ENCODE measurements at places on chromosomes 3 and 15.

DNA sequence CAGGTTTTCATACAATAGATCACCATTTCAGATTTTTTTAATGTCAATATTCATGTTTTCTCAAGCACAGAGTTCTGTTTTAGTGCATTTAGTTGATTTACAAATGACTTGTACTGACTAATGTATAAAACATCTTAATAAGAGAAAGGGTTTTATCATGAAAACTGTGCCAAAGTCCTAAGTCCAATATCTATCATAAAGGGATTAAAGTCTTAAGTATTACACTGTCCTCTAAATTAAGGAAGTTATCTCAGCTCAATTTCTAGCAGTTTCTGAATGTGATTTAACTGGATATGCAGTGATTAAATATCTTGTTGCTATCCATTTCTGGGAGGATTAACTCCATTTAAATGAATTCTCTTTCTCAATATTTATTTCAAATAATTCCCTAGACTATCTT lies 381.1 kb upstream of the CNTN4 start:
- no peak for DNase-seq

GRCh38 chr3:73622091-73622805 lies 2.5 kb downstream of the PDZRN3 start:
- DNase-seq = peak; percentile 88

DNA sequence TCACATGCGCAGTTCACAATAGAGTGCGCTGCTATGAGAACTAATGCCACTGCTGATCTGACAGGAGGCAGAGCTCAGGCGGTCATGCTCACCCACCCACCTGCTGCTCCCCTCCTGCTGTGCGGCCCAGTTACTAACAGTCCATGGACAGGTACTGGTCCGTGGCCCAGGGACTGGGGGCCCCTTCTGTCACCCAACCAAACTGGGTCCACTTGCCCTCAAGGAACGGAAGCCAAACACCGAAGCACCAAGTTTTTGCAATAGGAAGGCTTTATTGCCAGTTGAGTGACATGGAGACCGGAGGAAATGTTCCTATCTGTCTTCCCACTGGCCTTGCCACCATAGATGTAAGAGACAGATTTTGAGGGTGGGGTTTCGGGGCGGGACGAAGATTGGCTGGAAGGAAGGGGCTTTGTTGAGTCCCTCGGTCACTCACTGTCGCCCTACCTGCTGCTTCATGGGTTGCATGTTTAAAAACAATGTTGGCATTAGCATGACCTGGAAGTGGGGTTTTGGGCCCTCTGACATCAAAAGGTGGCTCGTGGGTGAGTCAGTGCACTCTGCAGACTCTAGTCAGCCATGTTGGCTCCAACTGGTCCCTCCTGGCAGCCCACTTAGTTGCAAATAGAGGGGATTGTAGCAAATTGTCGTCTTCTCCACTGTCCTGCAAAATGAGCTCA lies 141.0 kb downstream of the TJP1 start:
- no peak for DNase-seq

GRCh38 chr15:38997841-38998240 lies 433.2 kb upstream of the RASGRP1 start:
- no peak for DNase-seq

- no peak for DNase-seq
Observed at GRCh38 chr15:43253431-43254403, 13.0 kb downstream of the TGM5 start.

DNA sequence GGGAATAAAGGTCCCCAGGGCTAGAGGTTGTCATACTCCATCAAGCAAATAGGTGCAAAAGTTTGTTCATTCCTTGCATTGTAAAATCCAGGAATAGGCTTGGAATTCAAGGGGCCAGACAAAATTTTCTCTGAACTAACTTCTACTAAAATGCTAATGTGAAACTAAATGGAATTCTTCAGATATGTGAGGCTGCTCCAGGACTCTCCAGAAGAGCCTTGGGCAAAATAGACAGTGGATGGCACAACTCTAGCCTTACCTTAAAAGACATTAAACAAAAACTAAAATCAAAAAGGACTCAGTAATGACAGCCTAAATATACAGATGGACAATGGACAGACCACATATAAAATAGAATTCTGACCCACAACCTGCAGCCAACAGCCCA lies 130.8 kb upstream of the STRIT1 start:
- no peak for DNase-seq

DNA sequence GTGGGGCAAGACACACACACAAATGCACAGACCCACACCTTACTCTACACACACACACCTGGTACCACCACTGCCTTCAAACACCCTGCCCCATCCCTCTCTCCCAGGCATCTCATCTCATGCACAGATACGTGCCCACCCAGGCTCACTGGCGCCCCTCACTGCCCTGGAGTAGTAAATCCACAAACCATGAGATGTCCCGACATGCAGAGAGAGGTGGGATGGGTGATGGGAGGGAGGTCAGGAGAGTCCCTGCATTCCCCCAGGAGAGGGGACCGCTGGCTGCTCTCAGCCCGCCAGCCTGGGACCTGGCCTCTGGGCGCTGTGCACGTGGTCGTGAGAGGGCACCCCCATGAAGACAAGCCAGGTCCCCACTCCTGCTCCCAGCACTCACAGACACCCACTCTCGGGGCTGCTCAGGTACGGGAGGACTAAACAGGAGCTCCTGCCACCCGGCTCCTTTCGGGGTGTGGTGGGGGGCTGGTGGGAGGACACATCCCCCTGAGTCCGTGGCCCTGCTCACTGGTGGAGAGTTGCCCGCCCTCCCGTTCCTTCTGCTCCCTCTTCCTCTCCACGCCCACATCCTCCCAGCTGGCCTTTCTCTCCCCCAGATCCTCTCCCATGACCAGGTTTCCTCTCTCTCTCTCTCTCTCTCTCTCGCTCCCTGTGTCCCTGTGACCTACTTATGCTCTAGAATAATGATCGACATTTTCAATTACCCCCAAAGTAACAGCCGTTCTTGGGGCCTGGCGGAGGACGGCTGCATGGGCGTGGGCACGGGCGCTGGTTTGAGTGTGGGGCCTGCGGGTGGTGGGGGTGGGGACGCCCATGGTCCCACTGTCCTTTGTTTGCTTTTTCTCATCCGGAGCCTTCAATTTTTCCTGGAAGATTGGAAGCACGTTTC lies 18.9 kb upstream of the CSPG4 start:
- DNase-seq = no peak

GRCh38 chr3:86987421-86987715 lies 3.6 kb downstream of the VGLL3 start:
- no peak for DNase-seq

GRCh38 chr3:41579861-41580260 lies 380.6 kb downstream of the CTNNB1 start:
- no peak for DNase-seq

DNA sequence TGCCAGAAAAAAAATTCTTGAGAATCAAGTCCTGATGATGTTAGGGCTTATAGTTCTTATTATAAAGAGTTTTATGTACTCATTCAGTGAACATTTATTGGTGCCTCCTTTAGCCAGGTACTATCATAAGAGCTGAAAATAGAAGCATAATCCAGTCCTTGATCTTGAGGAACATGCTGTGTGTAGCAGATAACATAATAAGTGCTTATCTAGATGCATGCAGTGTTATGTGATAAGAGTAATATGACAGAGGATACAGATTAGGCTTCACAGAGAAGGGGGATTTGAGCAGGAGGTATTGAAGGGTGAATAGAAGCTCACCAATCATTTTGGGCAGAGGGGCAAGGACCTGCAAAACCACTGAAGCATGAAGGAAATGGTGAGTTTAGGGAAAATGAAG lies 1.1 kb downstream of the CCR2 start:
- DNase-seq = no peak

DNA sequence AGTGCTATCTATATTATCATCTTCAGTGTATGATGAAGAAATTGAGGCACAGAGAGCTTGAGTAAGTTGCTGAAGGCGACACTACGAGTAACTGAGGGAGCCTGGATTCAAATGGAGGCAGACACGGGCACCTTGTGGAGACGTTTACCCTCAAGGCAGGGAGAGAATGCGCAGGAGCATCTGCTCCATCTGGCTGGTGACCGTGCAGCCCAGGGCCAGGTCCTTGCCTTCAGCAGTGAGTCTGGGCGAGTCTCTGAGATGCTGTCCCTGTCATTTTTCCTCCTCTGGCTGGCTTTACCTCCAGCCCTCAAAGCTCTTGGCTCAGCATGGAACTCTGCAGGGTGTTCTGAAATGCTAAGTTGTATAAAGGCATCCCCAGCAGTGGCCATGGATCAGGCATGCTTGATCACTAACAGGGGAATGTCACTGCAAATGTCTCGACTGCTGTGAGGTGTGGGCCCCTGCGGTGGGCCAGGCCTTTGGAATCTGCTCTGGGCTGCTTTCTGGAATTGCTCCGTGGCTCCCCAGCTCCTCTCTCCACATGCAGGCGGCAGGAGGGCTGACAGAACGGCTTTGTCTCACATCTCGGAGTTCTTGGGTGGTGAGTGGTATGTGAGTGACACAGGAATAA lies 19.7 kb downstream of the SPSB4 start:
- DNase-seq = no peak
